Activated T-cell treated with anti-CD3 and anti-CD28 coated beads for 48 hours (primary cell): ENCODE measurements at places on chromosomes 12 and 14.

- DNase-seq, result no peak
Measured at GRCh38 chr12:127416796-127417195, 850.2 kb upstream of the TMEM132C start.

GRCh38 chr12:133203344-133204263 lies 22.3 kb downstream of the ZNF268 start:
- no peak for DNase-seq

DNA sequence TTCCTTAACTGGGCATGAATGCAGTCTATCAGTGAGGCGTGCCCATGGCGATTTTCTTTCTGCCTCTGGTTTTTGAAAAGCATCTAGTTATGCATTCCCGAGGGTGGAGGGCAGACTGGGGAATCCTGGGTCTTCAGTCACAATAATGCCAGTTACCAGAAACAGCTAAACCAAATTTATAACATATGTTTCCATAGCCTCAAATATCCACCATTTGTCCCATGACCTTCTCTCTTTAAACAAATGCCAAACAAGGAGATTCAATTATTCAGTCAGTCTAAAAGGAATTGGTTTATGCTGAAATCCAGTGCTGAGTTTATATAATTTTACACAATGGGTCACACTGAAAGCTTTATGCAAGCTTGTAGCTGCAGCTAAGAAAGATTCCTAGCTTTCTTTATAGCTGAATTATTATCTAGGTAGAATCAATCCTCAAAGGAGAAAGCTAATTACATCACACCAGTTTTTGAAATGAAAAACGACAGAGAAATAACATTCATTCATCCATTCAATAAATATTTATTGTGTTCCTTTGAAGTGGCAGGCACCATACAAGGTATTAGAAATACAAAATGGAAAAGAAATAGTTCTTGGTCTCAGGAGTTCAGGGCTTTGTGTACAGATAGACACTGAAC lies 131.3 kb upstream of the RAP1B start:
- no peak for DNase-seq

DNA sequence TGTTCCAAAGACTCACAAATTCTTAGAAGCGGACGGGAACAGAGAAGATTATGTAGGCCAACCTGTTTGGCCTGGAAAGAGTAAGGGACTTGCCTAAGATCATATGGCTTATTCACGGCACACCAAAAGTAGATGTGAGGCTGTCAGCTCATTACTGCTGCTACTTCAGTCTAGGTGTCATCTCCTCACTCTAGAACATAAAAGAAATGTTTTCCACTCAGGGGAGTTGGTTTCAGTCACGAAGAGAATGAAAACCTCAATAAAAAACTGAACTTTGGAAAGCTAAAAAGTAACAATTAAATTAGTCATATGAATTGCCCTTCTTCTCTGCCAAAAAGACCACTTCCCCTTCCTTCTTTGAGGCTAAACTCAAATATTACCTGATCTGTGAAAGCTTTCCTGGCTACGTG lies 658 bp upstream of the CEP128 start:
- DNase-seq, result no peak

- no peak for DNase-seq
Measured at GRCh38 chr12:107748472-107748871, 12.5 kb downstream of the PRDM4 start.

DNA sequence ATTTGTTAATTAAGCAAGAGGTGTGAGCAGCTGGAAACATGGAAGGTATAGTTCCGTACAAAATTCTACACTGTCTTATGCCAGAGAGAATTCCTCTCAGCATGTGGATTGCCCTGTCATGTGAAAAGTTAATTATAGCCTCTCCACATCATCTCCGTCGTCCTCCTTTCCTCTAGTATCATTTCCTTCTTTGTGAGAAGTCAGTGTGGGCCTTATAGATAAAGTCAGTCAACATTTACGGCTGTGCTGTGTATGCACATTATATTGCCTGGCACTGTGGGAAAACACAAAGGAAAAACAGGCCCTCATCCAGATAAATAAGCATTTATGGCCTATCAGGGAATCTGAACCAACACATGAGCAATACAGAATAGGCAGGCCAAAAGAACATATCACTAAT lies 236.6 kb downstream of the SEC23A start:
- DNase-seq, result no peak

GRCh38 chr12:46609273-46609623 lies 216.5 kb downstream of the SLC38A4 start:
- no peak for DNase-seq

- no peak for DNase-seq
Measured at GRCh38 chr14:73125169-73125588, 11.1 kb upstream of the PSEN1 start.

DNA sequence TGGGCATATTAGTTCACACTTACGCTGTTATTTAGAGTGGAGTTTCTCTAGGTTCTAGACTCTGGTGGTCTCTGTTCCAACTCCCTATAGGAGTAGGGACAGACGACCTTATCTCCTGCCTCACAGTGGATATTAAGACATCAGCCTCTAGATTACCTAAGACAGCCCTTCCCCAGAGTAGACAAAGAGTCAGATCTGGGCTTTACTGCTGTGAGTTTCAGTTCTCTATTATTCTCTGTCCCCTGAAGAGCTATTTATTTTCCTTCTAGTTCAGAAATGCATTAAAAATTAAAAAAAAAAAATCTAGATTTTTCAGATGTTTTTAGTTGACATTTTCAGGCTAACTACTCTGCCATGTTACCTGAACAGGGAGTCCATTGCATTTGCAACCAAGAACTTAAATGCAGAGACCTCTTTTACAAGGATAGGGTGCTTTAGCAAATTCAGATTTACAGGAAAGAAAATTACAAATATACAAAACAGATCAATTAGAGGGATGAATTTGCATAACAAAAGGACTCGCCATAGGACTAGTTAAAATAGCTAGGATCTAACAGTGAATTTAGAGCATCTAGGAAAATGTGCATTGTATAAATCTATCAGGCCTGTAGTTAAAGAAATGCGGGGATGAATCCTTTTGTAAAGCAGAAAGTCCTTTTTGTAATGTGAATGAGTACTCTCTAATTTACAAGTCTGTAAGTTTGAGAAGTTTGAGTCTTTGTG lies 381.4 kb downstream of the APAF1 start:
- no peak for DNase-seq

DNA sequence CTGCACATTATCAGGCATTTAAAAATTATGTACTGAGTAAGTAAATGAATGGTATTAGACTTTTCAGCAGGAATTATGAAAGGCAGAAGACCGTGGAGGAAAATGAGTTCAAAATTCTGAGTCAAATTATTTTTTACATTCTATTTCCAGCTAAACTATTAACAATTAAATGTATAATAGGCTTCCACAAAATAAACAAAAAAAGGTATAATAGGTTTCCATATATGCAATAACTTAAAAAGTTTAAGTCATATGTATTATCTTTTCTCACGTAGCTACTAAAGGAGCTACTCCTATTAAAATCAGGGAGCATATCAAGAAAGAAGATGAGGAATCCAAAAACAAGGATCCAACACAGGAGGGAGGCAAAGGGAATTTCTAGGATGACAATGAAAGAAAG lies 11.4 kb upstream of the VCPKMT start:
- no peak for DNase-seq

GRCh38 chr14:22225516-22226140 lies 363.4 kb downstream of the DAD1 start:
- DNase-seq, result no peak

DNA sequence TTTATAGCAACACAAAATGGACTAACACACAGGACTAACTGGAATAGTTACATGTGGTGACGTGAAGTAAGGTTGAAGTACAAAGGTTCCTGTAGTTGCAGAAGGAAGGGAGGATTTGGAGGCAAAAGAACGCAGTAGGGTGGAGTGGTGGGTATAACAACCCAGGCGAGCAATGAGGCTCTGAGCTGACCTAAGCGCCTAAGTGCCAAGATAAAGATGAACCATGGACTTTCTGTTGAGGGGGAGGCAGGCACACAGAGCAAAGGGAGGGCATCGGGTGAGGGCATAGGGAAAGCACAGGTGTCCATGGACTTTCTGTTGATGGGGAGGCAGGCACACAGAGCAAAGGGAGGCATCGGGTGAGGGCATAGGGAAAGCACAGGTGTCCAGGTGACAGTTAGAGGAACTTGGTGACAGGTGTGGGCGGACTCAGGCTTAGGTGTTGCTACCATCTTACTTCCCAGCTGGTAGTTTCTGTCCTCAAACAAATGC lies 15.2 kb downstream of the SCNN1A start:
- DNase-seq, result no peak

GRCh38 chr12:67354966-67355365 lies 85.8 kb downstream of the CAND1 start:
- no peak for DNase-seq
